ENCODE measurements at places on chromosomes 12 and 14. TPM values are rescaled to one million over a fixed set of nuclear protein-coding genes. Genes with fewer than 3 reads are reported as not detected.

DNA sequence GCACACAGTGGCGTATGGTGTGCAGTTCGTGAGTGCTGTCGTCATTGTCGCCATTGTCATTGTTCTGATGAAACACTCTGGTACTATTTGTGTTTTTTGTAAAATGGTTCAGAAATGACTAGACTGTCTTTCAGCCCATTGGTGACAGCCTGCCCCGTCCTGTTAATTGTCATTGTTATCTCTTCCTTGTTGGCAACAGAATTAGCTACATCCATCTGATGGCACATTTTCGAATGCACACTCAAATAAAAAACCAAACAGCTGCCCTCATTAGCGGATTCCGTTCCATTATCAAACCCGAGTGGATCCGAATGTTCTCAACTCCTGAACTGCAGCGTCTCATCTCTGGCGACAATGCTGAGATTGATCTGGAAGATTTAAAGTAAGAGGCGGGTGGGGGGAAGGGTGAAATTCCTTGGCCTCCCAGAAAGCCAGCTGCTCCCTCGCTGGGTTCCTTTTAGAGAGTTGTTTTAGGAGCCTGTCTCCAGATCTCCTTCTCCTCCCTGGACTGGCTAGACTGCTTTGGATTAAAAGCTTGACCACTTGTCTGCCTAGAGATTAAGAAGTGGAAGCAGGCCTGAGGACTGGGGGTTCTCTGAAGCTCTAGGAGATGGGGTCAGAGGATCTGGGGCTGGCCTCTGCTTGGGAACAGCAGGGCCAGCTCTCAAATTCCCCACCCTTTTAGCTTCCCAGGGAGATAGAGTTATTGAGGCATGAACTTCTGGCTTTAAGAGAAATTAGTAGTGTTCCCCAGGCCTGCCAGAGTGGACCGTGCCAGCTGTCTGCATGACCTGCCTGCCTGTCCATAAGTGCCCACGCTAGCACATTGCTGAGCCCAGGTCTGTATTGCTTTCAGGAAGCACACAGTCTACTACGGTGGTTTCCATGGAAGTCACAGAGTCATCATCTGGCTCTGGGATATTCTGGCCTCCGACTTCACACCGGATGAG, 43.3 kb downstream of the MMAB start:
- DNase-seq: no peak

DNA sequence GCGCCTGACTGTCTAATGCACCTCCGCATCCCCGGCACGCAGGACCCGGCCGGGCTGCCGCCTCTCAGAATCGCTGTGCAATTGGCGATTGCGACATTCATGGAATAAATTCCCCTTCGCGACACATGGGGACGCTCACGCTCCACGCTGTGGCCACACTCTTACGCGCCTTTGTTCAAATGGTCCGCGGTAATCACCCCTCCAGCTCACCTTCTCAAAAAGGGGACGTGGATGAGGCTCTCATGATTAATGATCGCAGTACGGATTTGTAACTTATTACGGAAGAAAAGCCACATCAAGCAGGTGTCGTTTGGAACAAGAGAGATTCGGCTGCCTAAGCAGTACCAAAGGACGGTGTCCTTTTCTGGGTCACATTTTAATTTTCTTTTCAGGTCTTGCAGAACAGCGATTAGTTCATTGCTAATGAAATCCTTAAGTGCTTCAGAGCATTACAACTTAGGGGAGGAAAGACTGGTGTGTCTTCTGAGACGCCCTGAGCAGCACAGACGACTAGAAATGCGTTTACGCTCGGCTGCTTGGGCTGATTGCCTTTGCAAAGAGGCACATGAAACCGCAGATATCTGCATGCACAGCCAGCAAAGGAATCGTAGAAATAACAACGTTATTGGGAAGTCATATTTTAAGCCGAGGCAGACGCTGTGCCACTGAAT, 37.3 kb upstream of the ADGRD1 start:
- peak; percentile 59 for DNase-seq

GRCh38 chr12:4009979-4010704, 136.9 kb upstream of the PARP11 start:
- no peak for DNase-seq

GRCh38 chr14:72855913-72856312, 38.0 kb downstream of the DPF3 start:
- no peak for DNase-seq

DNA sequence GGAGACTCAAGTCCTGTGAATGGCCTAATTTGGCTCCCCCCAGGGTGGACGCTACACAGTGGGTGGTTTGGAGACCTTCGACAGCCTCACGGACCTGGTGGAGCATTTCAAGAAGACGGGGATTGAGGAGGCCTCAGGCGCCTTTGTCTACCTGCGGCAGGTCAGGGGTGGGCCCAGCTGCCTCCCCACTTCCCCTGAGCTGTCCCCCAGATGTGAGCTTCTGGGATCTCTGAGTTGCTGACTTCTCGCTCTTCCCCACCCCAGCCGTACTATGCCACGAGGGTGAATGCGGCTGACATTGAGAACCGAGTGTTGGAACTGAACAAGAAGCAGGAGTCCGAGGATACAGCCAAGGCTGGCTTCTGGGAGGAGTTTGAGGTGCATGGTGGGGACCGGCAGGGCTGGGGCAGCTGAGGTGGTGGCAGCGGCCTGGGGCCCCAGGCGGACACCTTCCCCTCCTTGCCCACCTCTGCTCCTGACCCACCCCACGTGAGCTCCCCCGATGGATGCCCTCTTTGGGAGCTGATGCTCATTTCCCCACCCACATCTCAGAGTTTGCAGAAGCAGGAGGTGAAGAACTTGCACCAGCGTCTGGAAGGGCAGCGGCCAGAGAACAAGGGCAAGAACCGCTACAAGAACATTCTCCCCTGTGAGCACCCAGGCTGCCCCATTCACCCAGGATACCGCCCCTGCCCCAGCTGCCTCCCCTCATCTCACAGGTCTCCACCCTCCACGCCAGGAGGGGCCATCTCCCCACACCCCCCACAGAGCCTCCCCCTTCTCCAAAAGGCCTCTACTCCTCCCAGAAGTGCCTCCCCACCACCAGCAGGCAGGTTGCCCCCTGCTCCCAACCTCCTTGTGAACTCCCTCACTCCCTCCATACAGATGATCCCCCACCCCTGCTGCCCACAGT, 4.2 kb downstream of the PTPN6 start:
- no peak for DNase-seq

- DNase-seq: no peak
These were observed 15.4 kb upstream of the BCAT1 start for GRCh38 chr12:24964342-24964741.

- DNase-seq: peak; percentile 38
These were observed 1.5 kb downstream of the CAPRIN2 start for GRCh38 chr12:30753233-30753632.

- DNase-seq: no peak
These were observed 9.4 kb downstream of the SRSF9 start for GRCh38 chr12:120460157-120460556.

DNA sequence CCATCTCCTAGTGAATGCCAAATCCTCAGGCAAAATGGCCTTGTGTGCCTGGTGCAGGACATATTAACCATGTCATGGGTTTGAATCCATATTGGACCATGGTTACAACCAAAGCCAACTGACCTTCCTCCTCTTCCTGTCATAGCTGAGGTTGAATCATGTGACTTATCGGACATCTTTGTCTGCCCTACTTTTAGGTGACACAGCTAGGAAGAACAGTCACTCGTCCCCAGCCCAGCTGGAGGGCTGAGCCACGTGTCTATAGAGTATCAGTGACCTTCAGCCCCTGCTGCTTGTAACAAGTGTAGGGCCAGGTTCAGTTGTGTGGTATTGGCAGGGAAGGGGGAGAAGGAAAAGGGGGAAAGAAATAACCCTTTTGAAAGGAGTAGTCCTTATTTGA, 225.2 kb downstream of the KTN1 start:
- no peak for DNase-seq

DNA sequence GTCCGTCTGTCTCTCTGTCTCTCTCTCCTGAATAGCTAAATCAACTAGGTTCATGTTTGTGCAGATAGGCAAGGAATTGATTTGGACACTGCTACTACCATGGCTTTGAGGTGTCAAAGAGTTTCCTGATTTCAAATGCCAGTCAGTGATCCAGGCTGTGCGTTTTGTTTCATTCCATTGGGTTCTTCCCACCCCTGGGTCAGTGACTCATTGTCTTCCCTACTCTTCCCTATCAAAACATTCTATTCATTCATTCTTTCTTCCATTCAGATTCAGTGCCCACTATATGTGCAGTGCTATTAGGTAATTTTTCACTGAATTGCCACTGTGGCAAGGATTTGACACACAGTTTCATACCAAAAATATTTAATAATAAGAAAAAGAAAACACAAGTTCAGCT, 50.4 kb downstream of the RPH3A start:
- DNase-seq: peak; percentile 46

DNA sequence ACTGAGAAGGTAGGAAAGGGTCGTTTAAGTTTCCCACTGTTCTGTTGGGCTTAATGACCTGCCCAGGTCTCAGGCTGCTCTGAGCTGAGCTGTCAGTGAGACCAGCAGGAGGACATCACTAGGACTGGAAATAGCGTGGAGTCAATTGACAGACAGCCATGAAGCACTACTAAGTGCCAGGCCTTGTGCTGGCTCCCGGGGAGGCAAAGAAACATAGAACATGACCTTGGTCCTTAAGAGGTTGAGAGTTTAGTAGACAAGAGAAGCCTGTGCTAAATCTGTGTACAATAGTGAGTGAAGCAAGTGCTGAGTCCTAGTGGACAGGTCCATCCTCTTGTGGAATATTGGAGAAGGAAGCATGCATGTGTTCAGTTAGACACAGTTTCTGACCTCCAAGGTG, 239.2 kb downstream of the CACNA1C start:
- DNase-seq: no peak

DNA sequence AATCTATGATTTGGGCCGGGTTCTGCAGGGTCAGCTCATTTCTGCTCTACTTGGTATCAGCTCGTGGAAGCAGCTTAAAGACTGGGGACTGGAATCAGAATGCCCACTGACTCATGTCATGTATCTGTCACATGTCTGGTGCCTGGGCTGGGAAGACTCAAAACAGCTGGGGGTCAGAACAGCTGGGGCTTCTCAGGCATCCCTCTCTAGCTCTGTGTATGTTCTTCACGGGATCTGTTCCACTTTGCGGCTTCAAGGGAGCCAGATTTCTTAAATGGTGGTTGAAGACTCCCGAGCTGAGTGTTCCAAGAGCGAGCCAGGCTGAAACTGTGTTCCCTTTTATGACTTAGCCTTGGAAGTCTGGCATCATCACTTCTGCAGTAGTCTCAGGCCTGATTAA, 11.9 kb downstream of the AEBP2 start:
- DNase-seq: no peak

The MMP17 gene
- total RNA-seq: 9.9 TPM

The BHLHE41 gene
- total RNA-seq: under 0.01 TPM

The MANSC4 gene
- not detected for total RNA-seq

The RNASE3 gene
- total RNA-seq: not detected

The CCDC197 gene
- not detected for total RNA-seq

The METTL1 gene
- 3.1 TPM for total RNA-seq

The SIX4 gene
- 0.20 TPM for total RNA-seq

The KRT74 gene
- total RNA-seq: not detected

The SOAT2 gene
- total RNA-seq: not detected

The MANSC1 gene
- total RNA-seq: 5.4 TPM
